Fibroblast of skin of right biceps (primary cell): ENCODE measurements at places on chromosomes 1 and 21.
A peak's percentile ranks its signal among the peaks of the same experiment; 100 is the strongest.

- DNase-seq: no peak
These were observed 48.3 kb downstream of the ECE1 start for GRCh38 chr1:21241771-21242581.

DNA sequence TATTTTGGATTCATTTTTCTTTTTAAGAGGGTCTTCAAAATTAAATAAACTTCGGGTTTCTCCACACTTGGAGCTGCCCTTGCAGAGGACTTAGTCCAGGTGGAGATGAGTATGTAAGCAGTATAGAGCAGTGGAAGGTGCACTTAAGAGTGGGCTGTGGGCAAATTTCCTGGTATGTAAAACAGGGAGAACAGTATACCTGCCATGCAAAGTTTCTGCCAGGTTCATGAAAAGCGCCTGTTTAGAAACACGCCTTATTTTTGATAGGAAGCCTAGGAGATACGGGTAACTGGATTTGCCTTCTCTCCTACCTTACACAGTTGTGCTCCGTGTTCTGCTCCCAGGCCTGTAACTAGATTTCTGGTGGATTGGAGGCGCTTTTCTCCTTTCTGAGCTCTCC is 1.2 kb downstream of the KDM4A start:
- no peak for DNase-seq

DNA sequence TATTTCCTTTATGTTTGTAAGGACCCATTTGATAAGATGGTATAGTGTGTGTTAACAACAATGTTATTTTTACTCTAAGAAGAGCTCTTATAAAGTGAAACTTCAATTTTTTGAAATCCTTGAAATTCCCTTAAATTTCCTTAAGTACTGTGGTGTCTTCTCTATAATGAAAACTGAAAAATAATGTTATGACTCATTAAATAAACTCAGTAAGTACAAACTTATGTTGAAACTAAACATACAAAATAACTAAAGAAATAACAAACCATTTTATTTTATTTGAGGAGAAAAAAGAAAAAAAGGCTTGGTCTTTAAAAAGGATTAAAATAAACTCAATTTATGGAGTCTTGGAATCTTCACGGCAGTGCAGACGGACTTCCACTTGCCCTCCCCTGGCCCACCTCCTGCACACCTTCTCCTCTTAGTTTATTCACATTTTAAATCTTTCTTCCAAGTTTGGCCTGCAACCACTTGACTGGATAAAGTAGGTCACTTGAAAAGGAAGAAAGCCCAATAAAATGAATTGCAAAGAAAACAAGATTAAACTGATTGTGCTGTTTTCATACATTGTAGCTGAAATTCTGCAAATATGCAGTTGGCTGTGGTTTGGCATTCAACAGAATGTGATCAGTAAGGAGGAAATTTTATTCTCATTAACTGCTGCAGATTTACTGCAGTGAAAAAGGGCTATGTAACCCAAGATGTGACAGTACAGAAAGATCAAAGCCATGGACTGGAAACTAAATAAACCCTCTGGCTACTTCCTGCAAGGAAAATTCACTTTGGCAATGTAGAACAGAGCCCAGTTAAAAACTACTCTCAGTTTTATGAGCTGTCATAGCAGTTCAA is 48.5 kb upstream of the SCYL3 start:
- DNase-seq: peak; percentile 29

- DNase-seq: no peak
These were observed 197.9 kb downstream of the NPHP4 start for GRCh38 chr1:5794279-5794678.

GRCh38 chr1:221874285-221875003 is 132.6 kb upstream of the DUSP10 start:
- DNase-seq: peak; percentile 86

- no peak for DNase-seq
These were observed 19.5 kb downstream of the DUSP10 start for GRCh38 chr1:221722254-221723017.

DNA sequence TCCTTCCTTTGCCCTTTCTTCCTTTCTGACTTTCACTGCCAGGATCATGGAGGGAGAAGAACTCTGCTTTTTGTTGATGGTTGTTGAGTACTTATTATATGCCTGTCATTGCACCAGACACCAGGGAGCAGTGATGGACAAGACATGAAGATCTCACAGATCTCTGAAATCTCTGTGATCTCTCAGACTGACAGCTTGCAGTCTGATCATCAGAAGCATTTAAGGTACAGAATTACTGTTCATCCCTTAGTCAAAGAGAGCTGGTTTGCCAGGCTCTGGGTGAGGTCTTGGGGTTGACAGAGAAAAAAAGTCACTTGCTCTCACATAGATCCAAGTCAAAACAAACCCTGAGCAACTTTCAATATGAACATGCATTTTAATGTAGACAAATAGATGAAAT is 299.5 kb upstream of the FMN2 start:
- DNase-seq: no peak

GRCh38 chr1:193417403-193417802 is 231.0 kb upstream of the B3GALT2 start:
- peak; percentile 20 for DNase-seq

- no peak for DNase-seq
These were observed 69.6 kb upstream of the GJB5 start for GRCh38 chr1:34685225-34685624.

- no peak for DNase-seq
These were observed 53.4 kb downstream of the MACO1 start for GRCh38 chr1:25484096-25484495.

DNA sequence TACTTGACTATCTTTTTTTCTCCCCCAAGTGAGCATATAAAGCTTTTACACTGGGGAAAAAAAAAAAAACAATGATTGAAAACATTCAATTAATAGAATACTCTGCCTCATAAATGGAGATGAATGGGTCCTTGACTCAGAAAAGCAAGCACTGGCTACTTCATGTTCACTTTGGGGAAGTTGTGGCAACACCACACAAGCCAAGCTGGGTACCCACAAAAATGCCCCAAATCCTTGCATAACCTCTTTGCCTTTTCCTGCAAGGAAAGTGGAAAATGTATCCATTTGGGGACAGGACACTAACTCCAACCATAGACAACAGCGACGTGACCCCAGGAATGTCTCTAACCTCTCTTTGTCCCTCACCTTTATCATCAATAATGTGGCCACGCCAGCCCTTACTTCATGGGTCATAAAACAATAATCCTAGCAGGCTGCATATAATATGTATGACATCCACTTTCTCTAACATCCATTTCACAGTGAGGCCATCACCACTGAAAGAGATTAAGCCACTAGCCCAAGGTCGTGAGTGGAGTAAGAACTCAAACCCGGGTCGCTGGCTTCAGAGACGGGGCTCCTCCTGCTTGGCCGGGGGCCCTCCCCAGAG is 2.3 kb downstream of the ECE1 start:
- no peak for DNase-seq

GRCh38 chr1:161013488-161014230 is 7.3 kb downstream of the F11R start:
- DNase-seq: peak; percentile 46

- DNase-seq: no peak
These were observed at the start of gene CD53 for GRCh38 chr1:110872745-110873720. CD53 (plus strand) TSS chr1:110873148; CDS start chr1:110891409, 18,261 bp downstream.

GRCh38 chr1:30883389-30884172 is 25.0 kb downstream of the SDC3 start:
- DNase-seq: no peak

GRCh38 chr1:97379387-97380075 is 541.3 kb downstream of the DPYD start:
- peak; percentile 93 for DNase-seq

GRCh38 chr1:47532921-47533792 is 95.3 kb downstream of the FOXD2 start:
- DNase-seq: peak; percentile 89

DNA sequence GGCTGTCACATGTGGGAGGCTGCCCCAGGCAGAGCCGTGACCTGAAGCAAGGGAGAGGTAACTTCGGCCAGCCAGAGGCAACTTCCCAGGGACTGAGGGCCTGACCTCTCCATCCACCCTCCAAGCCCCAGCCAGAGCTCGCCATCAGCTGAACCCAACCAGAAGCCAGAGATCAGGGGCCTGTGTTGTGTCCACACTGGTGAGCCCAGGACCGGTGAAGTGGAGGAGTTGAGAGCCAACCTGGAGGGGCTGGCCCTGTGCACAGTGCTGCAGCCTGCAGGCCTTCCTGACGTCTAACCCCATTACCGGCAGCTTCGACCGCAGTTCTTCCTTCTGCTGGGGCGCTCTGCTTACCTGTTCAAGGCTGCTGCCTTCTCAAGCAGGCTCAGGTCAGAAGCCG is 19.6 kb upstream of the PDE9A start:
- DNase-seq: no peak

- DNase-seq: peak; percentile 83
These were observed 61.8 kb upstream of the PTGFRN start for GRCh38 chr1:116847688-116848531.

DNA sequence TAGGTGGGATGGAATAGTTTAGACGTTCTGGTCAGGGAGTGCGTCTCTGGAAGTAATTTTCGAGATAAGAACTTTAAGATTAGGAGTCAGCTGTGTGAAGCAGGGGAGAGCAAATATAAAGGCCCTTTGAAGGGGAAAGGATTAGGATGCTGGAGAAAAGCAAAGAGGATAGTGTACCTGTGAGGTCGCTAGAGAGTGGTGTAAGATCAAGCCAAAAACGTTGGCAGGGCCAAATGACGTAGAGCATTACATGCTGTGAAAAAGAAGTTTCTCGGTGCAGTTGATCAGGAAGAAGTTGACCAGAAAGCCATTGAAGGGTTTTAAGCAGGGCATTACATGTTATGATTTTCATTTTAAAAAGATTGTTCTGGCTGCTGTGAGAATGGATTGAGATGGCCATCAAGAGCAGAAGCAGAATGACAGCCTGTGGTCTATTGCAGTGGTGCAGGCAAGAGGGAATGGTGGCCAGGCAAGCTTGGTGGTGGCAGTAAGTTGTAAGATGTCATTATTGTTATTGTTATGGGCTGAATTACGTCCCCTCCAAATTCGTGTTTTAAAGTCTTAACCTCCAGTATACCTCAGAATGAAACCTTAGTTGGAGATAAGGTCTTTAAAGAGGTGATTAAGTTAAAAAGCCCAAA is 113.6 kb upstream of the KIF26B start:
- DNase-seq: no peak

- no peak for DNase-seq
These were observed 87.6 kb downstream of the GFI1 start for GRCh38 chr1:92399076-92399475.

- peak; percentile 49 for DNase-seq
These were observed 88.5 kb upstream of the NFASC start for GRCh38 chr1:204782118-204782700.

- DNase-seq: no peak
These were observed 39.3 kb upstream of the POFUT2 start for GRCh38 chr21:45326891-45327440.

GRCh38 chr1:36803868-36804570 is 230.3 kb downstream of the GRIK3 start:
- DNase-seq: no peak
